Left cardiac atrium (tissue), 4 donors: ENCODE measurements at places on chromosomes 5 and 9. TPM values are rescaled to one million over a fixed set of nuclear protein-coding genes. Genes with fewer than 3 reads are reported as not detected.

- no peak for DNase-seq
Observed at GRCh38 chr9:107615321-107615720, 125.8 kb upstream of the KLF4 start.

DNA sequence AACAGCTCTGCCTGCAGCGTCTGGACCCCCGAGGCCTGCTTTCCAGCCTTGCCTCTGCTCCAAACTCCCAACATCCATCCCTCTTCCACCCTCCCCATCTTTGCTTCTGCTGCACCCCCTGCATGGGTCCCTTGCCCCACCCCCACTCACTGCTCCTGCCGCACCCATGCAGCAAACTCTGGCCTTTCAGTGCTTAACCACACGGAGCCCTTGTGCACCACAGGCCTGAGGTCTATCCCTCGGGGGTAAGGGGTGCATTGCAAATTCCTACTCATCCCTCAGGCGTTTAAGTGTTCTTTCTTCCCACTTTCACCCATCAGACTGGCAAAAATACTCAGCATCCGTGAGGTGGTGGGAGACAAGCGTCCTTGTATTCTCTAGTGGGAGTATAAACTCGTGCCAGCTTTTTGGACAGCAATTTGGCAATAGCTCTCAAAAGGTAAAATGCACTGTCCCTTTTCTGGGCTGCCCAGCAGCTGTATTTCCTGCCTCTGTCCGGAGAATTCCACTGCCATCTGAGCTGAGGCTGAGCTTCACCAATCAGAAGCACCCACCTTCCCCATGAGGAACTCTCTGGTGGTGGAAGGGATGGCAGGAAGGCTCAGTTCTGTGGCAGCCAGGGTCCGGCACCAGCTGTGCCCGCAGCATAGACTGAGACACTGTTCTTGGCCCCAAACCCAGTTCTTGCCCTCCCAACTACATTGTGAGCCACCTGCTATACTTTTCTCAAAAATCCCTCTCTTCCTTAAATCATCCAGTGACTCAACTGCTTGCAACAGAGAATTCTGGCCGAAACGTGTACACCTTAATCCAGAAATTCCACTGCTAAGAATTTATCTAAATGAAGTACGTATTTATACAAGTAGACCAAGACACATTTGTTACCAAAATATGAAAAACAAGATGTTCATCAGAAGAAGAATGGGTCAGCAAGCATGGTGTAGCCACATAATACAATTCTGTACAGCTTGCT lies 15.0 kb downstream of the PSMB7 start:
- no peak for DNase-seq

DNA sequence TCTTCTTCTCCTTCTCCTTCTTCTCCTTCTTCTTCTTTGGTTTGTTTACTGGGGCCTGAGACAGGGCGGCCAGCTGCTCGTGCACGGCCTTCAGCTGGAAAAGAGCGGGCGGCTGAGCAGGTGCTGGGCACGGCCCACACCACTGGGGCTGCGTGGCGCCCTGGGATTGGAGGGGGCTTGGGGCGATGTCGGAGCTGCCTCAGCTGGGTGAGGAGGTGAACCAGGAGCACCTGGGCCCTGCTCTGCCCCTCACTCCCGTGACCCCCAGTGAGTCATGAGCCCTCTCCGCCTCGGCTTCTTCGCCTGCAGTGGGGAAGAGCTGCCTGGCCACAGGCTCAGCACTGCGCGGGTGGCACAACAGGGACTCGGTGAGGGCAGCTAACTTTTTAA lies 14.9 kb downstream of the BRD3OS start:
- peak; percentile 12 for DNase-seq

DNA sequence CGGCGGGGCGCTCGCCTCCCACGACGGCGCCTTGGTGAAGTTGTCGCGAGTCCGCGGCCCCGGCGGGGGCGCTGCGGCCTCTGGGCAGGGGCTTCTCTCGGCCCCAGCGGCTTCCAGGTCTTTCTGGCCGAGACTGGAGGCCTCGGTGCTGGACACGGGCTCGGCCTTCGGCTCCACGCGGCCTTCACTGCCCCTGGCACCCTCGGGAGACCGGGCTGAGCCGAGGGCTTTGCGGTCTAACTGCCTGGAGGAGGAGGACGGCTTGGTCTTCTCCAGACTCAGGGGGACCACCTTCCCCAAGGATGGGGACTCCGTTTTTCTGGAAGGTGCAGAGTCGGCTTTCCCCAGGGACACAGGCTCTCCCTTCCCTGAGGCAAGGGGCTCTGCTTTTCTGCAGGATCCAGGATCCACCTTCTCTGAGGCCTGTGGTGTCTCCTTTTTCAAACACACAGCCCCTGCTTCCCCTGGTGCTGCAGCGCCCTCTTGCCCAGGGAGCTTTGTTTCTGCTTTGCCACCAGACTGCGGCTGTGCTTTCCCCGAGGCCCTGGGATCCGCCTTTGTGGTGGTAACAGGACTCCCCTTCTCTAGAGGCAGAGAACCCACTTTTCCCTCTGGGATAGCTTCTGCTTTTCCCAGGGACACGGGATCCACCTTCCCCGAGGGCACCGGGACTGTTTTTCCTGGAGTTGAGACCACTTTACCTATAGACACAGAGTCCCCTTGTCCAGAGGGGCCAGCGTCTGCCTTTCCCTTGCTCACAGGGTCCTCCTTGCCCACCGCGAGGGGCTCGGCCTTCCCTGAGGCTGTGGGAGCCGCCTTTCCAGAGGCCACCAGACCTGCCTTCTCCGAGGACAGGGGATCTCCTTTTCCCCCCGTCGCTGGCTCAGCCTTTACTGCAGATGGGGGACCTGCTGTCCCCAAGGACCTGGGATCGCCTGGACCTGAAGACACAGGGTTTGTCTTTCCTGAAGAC lies 12.3 kb downstream of the GPRIN1 start:
- no peak for DNase-seq

DNA sequence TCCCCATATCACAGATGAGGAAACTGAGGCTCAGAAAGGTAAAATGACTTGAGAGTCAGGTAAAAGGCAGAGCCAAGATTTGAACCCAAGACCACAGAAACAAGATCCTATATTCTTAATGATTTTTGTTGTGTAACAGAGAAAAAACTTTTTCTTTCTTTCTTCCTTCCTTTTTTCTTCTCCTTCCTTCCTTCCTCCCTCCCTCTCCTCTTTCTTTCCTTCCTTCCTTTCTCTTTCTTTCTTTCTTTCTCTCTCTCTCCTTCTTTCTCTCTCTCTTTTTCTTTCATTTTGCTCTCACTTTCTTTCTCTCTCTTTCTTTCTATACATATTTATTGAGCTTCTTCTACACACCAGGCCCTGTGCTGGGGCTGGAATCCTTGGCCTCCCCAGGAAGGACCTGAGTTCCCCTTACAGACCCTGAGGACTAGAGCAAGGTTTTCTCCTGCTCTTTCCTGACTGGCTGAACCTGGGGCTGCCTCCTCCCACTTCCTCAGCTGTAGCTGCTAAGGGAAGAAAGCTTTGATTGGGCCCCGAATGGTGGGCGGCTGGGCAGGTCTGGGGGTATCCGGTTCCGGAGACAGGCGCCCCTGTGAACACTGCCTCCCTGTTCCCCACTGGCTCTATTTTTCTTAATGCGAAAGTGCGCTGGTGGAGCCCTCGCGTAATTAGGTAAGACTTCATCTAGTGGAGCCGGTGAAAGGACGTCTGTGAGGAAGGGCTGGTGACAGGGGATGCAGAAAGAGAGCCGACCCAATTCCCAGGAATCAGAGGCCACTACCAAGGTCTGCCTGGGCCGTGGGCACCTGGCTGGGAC lies 27.4 kb upstream of the KIF12 start:
- no peak for DNase-seq

GRCh38 chr9:77891128-77891800 lies 140.3 kb downstream of the GNAQ start:
- DNase-seq: no peak

DNA sequence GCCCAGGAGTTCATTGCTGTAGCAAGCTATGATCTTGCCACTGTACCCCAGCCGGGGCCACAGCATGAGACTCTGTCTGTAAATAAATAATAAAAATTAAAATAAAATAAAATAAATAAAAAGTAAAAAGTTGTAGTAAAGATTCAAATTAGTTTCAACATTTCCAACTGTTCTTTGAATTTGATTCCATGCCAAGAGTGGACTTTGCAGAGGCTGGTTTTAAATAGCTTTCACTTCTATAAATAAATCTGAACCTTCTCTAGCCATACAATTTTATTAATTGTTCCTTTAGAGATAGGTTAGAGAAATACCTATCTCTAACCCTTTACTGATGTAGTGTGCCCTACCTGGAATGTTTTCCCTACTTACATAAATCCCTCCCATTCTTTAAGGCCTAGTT lies 129.7 kb upstream of the SLIT3 start:
- no peak for DNase-seq

GRCh38 chr5:71666321-71666720 lies 52.8 kb upstream of the CARTPT start:
- no peak for DNase-seq

DNA sequence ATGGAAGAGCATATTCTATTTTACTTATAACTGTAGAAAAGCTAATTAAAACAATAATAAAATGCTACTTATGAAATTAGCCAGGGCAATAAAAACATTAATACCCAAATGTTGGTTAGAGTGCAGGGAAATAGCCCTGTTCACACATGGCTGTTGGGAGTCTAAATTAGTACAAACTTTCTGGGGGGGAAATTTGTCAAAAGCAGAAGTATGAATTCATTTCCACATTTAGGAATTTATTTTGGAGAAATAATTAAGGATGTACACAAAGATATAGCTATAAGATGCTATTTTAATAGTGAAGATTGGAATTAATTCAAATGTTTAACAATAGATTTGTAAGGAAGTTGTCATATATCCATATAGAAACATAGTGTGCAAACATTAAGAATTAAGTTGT lies 190.5 kb downstream of the SEC61B start:
- DNase-seq: no peak

DNA sequence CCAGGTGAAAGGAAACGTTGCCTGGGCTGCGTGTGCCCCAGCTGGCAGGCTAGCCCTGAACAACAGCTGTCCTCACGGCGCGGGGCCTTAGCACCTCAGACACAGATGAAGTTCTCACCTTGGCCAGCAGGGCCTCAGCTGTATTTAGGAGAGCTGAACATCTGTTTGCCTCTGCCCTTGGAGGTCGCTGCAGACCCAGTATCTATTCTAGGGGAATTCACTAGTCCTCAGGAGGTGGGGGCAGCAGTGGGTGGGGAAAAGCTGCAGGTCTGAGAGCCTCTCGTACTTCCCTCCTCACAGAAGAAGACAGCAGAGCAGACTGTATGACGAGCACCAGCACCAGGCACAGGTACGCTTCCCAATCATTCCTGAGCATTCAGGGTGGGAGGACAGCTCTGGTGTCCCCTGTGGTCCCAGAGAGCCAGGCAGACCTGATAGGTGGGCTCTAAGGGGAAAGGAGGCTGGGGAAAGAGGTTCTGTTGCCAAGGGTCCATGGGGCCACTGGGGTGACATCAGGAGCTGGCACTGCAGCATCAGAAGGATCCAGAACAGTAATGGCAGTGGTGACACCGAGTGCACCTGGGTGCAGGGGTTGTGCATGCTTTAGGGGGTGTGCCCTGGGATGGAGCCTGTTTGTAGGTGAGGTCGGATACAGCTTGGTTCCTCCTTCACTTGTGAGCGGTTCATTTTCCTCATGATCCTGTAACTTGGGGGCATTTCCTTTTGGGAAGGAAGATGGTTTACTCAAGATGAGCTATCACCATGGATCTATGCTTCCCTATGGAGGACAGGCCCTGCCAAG lies 13.8 kb downstream of the CD74 start:
- DNase-seq: no peak

- no peak for DNase-seq
Observed at GRCh38 chr5:121399879-121400278, 451.8 kb upstream of the FTMT start.

DNA sequence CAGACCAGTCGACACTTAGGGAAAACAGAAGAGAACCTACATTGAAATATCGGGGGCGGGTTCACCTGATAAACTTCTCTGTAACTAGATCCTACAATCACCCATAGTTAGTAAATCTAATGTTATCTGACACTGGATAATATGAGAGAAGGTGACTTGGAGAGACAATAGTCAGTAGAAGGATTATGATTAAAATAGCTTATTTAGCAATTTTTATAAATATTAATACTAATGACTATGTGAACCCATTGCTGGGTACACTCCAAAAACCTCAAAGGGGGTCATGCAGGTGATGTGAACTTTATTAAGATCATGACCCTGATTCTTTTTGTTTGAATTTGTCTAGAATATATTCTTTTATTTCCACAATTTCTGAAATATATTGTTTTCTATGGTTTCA lies 164.1 kb upstream of the CCNH start:
- DNase-seq: no peak

DNA sequence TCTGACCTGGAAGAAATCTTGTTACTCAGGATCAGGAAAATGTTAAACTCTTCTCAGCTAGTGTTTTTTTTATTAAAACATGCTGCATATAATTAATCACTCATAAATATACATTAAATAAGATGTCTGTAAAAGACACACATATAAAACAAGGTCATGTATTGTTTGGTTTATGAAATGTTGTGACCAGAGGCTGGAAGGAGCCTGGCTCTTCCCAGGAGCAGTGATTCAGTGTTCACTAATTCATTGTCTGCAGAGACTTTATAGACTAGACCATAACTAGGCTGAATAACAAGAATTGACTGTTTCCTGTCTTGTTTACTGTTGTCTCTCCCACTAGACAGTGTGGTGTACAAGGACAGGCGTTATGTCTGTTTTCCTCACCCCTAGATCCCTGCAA lies 49.1 kb upstream of the ANKRD55 start:
- no peak for DNase-seq

GRCh38 chr9:3950534-3950933 lies 349.3 kb downstream of the GLIS3 start:
- DNase-seq: no peak

DNA sequence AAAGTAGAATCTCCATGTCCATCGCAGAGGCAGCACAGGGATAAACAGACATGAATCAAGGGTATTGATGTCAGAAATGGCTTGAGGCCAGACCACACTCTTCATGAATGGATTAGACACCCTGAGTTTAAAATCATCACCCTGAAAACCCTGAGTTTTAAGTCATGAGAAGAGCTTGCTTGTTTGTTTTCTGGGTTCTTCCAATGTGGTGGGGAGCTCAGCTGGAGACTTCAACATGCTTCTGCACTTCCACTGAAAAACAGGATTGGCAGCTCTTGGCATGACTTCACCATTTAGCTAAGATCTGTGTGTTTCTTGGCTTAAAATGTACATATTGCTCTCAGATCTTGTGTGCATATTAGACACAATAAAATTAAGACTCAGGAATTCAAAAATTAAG lies 9.8 kb downstream of the GCNT4 start:
- DNase-seq: no peak

- DNase-seq: no peak
Observed at GRCh38 chr5:82635561-82636288, 357.6 kb upstream of the RPS23 start.

DNA sequence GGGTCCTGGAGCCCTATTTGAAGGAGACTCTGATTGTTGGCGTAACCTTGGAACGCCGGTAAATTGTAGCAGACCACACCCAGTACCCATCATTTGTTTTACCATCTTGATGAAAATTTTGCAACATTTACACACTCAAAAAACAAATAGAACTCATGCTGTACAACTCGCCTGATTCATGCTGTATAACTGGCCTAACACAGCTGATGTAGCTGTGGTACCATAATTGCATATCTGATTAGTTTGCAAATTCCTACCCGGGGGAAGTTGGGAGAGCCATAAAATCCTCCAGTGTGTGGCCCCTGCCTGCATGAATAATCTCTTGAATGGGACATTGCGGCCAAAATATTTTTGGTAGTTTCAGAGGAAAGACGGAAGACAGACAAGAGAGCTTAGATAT lies 9.7 kb downstream of the NIPAL4 start:
- DNase-seq: no peak

The FBP2 gene
- 0.31 TPM for total RNA-seq

The CARTPT gene
- total RNA-seq: not detected

The PIP5KL1 gene
- 0.50 TPM for total RNA-seq

The TSSK1B gene
- total RNA-seq: 0.10 TPM

The ALDH1A1 gene
- 24.3 TPM for total RNA-seq

The GRK6 gene
- 20.1 TPM for total RNA-seq

The STKLD1 gene
- total RNA-seq: 0.77 TPM

The PCDHGA3 gene
- 5.0 TPM for total RNA-seq
